CD4-positive, alpha-beta T cell treated with Interleukin-15 for 1 hour (primary cell): ENCODE measurements at places on chromosomes 11 and 22.

- peak; percentile 10 for DNase-seq
Observed at GRCh38 chr22:49660321-49660720, 167.4 kb downstream of the BRD1 start.

DNA sequence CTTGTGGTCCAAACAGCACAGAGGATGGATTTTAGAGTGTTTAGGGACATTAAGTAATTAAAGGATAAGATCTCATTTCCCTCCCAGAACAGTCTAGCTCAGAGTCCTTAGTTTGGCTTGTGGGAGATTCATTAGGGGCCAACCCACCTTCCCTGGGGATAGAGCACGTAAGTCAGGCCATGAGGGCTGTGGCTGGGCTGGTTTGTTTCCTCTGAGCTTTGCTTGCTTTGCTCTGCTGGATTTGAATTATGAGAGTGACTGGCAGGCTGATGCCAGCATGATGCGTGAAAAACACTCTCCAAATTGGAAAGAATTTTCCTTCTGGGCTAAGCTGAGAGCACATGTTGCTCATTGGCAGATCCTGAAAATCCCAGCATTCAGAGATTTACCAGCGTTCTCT lies 84.7 kb upstream of the HEPHL1 start:
- DNase-seq, result no peak

DNA sequence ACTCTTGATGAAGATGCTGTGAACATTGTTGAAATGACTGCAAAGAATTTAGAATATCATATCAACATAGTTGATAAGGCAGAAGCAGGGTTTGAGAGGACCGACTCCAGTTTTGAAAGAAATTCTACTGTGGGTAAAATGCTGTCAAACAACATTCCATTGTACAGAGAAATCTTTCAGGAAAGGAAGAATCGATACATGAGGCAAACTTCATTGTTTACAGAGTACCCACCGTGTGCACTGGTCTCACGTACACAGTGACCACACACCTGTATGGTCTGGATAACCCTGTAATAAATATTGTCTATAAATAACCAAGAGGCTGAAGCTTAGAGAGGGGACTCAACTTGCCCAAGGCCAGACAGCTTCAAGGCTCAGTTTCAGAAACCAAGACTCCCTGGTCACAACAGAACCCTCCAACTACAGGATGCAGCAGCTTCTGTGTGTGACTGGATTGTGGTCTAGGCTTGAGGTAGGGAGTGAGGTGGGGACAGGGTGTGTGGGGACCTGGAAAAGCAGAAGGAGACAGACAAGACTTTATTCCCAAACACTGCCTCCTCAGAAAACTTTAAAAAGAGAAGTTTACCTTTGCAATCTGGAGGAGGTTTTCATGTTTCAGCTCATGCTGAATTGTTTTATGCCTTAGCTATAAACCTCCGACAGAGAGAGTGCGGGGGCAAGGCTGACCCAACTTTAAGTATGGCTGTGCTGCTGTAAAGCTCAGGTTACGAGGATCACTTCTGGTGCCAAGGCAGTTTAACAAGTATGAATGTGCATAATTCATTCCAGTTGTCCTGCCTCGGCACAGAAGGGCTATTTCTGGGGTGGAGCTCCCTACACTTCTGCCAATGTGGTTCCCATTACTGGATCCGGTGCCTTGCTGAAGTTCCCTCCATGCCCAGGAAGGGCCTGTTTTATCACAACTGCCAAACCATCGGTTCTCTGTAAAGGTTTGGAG lies 372.6 kb upstream of the NARS2 start:
- no peak for DNase-seq

- no peak for DNase-seq
Observed at GRCh38 chr11:45725776-45726492, 60.5 kb upstream of the CHST1 start.
